GM19239 (cell line): ENCODE measurements at places on chromosomes 7 and 10.

DNA sequence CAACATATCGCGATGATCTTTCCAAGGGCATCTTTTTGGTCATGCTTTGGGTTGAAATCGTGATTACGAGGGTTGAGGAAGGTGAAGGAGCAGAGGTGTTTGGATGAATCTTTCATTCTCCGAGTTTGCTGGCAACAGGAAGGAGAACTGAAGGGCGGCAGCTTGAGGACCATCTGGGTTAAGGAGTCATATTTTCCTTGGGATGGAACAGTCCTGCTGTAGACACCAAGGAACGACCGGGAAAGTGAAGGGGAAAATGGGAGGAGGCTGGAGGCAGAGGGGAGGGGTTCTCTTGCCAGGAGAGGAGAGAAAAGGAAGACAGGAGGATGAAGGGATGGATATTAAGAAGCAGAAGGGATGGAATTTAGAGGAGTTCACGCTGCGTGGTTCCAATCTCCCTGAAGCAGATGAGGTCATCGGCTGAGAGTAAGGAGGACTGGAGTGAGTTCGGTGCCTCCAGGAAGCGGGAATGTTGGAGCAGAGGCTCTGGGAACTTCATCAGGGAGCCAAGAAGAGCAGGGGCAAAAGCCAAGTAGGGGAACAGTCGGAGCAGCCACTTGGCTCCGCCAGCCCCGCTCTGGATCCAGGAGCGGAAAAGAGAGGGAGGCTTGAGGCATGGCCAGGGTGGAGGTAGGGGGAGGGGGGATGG, 116.6 kb upstream of the GALNT17 start:
- no peak for DNase-seq

GRCh38 chr10:101895781-101896180, 52.2 kb upstream of the KCNIP2 start:
- DNase-seq, result no peak

- no peak for DNase-seq
Measured at GRCh38 chr10:110355922-110356627, 51.4 kb upstream of the SMNDC1 start.

- no peak for DNase-seq
Measured at GRCh38 chr10:90174531-90174930, 473.1 kb downstream of the KIF20B start.

DNA sequence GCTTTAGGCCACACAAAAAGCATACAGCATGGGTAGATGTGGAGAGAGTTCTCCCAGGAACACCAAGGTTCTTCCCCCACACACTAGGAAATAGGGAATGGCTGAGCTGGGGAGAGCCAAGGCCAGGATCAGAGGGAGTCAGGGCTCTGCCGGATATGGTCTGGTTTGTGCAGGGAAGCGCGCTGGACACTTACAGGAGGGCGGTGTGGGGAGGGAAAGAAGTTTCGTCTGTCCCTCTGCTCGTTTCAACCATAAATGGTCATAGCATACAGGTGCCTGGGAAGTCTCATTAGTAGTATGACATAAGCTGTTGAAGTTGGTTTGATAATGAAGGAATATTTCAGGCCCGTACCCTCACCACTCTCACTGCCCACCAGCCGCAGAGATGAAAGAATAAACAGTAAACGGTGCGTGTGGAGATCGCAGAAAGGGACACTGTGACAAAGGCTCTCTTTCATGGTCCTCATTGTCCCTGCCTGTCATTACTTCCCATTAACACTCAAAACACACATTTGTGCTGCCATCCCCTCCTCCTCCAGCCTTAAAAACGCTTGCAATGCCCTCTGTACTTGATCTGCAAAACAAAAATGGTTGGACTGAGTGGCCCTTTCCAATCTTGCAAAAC, 207.2 kb downstream of the CELF2 start:
- no peak for DNase-seq

GRCh38 chr7:81140252-81140651, 221.4 kb upstream of the SEMA3C start:
- no peak for DNase-seq

DNA sequence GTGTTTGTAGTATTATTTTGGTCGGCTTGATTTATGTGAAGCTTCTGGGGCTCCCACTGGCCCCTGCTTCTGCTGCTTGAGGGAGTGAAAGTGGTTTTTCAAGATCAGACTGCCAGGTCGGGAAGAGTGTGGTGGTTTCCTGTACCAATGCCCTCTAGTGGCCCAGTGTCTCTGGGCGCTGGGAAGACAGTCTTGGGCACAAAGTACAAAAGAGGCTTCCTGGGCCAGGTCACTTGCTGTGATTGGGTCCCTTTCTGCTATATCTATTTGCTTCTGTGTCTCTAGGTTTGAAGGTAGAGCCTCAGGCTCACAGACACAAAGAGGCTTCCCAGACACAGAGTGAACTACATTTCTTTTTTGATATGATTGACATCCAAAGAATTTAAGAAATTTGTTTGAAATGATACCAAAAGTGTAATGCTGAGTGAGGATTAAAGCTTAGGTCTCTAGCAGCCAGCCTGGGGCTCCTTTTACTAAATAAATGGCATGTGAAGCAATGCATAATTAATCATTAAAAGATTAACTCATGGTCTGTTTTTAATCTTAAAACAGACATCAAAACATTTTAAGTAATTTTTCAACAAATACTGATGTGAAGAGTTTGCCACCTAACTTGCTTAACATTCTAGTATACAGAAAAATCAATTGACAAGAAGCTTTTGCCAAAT, 36.3 kb downstream of the ABCB1 start:
- DNase-seq, result no peak

GRCh38 chr10:71331736-71332135, 12.7 kb downstream of the SLC29A3 start:
- DNase-seq, result no peak

DNA sequence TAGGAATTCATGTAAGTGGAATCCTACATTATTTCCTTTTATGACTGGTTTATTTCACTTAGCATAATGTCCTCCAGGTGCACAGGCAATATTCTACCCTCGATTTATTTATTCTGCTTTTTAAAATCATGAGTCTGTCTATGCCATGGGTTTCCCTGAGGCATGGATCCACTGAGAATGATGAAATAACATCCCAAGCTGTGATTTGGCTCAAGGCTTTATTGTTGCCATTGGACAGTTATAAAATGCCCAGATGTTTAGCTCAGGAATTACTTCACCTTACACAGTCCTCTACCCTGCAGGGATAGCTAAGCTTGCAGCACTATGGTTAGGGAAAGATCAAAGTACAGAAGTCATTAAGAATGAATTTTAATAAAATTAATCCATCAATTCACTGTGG, 219.5 kb downstream of the FRMD4A start:
- DNase-seq, result no peak

DNA sequence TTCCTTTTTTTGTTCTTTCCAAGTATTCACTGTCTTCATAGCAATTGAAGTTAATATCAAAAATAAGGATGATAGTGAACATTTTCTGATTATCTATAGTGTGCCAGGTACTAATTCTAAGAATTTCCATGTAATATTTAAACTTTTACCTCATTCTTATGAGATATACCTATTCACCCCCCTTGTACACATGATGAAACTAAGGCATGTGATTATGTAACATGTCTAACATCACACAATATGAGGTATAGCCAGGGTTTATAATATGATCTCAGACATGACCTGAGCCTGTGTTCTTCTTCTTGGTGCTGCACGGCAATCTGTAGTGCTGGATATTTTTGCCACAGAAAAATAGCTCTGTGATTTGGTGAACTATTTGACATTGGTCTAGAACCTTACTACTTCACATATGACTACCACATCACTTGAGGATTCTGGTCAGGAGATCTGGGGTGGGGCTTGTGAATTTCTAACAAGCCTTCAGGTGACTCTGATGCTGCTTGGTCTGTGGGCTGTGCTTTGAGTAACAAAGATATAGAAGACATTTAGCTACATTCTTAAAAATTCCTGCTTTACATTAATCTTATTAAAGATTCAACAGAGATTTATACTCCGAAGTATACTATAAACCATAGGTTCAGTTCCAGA, 79.1 kb downstream of the TRIM24 start:
- DNase-seq, result no peak

DNA sequence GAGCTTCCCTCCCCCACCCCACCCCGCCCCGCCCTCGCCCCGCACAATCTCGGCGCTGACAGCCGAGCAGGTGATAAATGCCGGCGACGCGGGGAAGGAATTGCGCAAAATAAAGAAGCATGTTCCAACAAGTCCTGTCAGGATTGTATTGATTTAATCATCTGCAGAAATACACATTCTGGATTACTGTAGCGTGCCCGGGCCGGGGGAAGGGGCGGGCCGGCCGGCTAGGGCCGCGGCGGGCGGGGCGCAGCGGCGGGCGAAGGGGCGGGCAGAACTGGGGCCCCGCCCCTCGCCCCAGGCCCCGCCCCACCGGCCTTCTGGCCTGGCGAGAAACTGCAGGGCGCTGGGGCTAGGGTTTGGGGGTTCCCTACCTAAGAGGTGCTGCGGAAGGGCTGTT, 88.9 kb upstream of the PAX2 start:
- DNase-seq, result no peak

- DNase-seq, result no peak
Measured at GRCh38 chr7:33192695-33193291, 63.4 kb downstream of the BBS9 start.

DNA sequence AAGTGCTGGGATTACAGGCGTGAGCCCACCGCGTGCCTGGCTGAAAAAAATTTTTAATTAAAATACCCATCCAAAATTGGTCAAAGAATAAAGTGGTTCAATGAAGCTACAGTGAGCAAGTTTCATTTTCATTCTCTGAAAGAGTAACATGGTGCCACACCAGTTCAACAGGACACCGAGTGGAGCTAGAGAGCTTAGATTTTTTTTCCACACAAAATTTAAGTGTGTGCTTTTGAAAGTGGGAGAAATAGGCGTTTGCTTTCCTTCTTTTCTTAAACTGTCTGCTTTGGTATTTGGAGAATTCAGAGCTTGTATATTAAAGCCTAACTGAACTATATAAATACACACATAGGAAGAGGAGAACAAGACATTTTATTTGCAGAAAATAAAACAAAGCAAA, 43.4 kb downstream of the BPGM start:
- no peak for DNase-seq

- DNase-seq, result peak; percentile 57
Measured at GRCh38 chr10:131453721-131454634, 142.5 kb upstream of the TCERG1L start.

DNA sequence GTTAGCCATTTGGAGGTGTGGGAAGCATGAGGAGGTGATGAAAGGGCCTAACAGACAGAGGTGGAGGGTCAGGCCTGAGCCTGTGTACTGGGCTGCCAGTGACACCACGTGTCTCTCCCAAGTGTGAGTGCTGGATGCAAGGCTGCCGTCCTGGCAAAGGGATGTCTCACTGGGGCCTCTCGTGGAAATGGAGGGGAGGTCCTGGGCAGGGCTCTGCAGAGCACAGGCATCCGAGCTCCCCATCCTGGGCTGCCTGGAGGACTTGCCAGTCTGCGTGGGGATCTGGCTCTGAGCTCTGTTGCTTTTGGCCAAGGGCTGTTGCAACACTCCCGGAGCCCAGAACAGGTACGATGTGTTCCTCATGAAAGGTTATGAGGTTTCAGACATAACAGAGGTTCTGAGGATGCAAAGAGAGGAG, 77.3 kb downstream of the GRK5 start:
- no peak for DNase-seq

- DNase-seq, result no peak
Measured at GRCh38 chr10:23096802-23097549, 1.6 kb downstream of the MSRB2 start.

- DNase-seq, result no peak
Measured at GRCh38 chr10:112308125-112308502, 24.9 kb downstream of the TECTB start.

- DNase-seq, result no peak
Measured at GRCh38 chr7:26556061-26556881, 264.6 kb downstream of the SNX10 start.

DNA sequence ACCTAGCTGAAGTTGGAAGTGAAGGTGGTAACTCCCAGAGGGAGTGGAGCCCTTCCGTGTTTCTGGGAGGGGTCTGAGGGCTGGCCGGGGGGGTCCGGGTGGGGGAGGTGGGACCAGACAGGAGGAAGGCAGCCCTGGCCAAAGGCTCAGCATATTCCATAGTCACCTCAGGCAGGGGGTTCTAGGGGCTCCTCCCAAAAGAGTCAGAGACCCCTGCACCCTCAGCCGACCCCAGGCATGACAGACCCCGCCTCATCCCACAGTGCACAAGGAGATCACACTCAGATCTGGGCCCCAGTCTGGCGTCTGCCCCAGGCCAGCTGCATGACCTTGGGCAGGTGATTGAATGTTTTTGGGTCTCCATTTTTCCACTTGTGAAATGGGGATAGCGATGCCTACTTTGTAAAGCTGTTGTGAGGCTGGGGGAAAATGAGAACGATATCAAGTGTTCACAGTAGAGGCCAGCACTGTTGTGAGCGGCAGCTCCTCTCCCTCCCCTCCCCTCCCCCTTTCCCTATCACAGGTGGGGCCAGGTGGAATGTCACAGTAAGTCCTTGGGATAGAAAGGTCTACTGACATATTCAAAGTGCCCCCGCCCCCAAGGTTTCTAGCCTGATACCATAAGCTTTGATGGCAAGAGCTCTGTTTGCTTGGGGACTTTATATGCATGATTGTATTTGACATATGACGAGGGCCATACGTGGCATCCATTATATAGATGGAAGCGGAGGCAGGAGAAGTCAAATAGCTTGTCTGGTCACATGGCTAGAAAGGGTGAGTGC, 33.3 kb downstream of the DNAJB12 start:
- no peak for DNase-seq

DNA sequence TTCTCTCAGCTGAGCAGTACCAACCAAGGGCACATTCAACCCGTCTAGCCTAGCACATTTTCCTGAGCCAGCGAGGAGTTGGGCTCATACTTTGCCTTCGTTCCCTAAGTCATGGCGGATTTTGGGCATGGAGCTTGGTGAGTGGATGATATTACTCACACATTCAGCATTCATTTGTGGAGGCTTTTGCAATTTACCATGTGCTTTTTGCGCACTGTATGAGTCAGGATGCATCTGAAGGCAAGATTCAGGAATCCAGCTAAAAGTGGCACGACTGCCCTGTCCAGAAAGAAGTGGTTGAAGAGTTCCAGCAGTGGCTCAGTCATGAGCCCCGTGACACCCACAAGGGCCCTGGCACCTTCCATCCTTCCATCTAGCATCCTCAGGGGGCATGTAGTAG, 24.2 kb upstream of the MGMT start:
- no peak for DNase-seq

GRCh38 chr7:138429577-138430250, 30.3 kb upstream of the TRIM24 start:
- DNase-seq, result no peak

DNA sequence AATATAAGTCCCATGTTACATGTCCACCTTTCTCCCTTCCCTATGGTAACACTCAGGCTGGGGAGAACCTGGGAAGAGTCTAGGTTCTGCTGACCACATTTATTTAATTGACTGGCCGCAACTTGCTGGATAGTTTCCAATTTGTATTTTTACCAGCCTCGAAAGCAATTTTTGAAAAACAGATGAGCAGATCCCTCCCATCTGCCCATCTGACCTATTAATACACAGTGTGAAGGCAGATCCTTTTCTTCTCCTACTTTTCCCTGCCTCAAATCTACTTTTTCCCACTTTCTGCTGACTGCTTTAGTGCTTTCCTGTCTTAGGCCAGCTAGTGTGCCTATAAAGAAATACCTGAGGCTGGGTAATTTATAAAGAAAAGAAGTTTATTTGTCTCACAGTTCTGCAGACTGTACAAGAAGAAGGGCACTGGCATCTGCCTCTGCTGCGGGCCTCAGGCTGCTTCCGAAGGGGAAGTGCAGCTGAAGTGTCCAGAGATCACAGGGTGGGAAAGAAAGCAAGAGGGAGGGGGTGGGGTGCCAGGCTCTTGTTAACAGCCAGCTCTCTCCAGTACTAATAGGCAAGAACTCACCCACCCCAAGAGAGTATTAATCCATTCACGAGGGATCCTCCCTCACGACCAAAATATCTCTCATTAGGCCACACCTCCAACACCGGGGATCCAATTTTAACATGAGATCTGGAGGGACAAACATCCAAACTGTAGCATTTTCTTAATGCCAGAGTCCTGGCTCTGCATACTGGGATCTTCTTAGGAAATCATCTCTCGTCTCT, 336.0 kb upstream of the IGFBP3 start:
- no peak for DNase-seq
